ENCODE measurements at places on chromosomes 13 and 19.

GRCh38 chr13:49533591-49534269 is 38.0 kb downstream of the PHF11 start:
- no peak for DNase-seq

DNA sequence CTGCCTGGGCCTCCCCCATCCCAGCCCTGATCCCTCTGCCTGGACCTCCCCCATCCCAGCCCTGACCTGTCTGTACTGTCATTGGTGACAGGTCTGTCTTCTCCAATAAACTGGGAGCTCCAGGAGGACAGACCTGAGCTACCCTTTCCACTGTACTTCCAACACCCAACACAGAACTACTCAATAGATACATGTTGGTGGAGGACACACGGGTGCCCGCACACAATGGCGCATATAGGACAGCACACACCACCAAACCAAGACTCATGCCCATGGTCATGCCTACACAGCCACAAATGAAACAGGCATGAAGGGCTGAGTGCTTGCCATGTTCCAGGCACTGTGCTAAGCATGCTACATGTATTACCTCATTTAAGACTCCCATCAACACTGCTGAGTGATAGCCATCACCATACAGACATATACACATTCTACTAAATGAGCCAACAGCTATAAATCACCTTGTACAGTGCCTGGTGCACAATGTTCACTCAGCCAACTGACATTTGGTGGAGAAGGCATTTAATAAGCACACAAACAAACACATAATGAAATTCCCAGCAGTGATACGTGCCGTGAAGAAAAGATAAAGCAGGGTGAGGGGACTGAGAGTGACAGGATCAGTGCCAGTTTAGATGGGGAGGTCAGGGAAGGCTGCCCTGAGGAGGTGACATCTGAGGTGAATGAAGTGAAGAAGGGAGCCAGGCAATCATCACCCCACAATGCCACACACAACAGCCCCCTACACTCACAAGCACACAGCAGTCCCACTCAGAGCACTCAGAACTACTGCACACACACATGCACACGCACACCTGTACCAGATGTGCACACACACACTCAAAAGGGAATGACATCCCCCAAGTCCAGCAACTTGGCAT is 857 bp downstream of the POU2F2 start:
- DNase-seq: no peak

- peak; percentile 7 for DNase-seq
These were observed 2662.4 kb upstream of the PCDH20 start for GRCh38 chr13:64078025-64078424.

DNA sequence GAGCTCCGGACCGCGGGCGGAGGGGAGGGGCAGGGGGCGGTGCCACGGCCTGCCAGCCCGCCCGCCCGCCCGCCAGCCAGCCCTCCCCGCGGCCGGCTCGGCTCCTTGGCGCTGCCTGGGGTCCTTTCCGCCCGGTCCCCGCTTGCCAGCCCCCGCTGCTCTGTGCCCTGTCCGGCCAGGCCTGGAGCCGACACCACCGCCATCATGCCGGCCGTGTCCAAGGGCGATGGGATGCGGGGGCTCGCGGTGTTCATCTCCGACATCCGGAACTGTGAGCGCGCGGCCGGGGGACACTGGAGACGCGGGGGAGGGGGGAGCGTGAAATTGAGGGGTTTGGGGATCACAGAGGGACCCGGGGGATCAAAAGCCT is at the start of gene AP2A1:
Gene AP2A1 (plus strand): TSS at position 72 of the 370 bp plus-strand sequence. CDS start 133 bp downstream, at position 205.
- DNase-seq: no peak

- no peak for DNase-seq
These were observed 692 bp downstream of the ZNF234 start for GRCh38 chr19:44142059-44142433.

- DNase-seq: peak; percentile 17
These were observed 539 bp downstream of the PLD3 start for GRCh38 chr19:40348961-40349507.

DNA sequence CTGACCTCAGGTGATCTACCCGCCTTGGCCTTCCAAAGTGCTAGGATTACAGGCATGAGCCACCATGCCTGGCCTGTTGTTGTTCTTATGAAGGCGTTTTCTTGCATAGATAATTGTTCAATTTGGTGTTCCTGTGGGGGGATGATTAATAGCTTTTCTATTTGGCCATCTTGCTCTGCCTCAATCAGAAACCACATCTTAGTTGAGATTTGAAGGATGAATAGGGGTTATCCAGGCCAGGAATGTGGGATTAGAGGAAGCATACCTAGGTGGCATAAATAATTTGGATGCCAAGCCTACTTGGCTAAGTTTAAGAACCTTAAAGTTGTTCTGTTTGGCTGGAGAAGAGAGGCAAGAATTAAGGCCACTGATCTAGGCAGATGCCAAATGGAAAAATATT is 44.4 kb downstream of the CCNA1 start:
- DNase-seq: no peak

DNA sequence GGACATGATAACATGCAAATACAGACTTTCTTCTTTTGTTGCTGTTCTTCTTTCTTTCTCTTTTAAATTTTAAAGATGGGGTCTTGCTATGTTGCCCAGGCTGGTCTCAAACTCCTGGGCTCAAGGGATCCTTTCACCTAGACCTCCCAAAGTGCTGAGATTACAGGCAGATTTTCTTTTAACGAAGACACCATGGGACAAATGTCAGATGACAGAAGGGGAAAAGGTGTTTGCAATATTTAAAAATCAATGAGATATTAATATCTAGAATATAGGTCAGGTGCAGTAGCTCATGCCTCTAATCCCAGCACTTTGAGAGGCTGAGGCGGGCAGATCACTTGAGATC is 3.7 kb upstream of the RYR1 start:
- no peak for DNase-seq

- peak; percentile 8 for DNase-seq
These were observed 2.5 kb upstream of the KEAP1 start for GRCh38 chr19:10505583-10506229.

DNA sequence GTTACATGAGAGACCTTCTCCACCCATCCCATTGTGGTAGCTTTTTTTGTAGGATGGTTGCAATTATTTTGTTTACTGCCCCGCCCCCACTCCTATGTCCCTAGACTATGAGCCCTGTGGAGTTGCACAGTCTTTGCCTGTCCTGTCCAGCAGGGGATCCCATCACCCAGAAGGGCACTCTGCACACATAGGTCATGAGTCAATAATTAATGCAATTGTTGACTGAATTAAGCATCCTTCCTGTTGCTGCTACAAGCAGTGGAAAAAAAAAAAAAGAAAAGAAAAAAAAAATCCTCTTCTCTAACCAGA is 14.2 kb downstream of the C19orf81 start:
- no peak for DNase-seq

DNA sequence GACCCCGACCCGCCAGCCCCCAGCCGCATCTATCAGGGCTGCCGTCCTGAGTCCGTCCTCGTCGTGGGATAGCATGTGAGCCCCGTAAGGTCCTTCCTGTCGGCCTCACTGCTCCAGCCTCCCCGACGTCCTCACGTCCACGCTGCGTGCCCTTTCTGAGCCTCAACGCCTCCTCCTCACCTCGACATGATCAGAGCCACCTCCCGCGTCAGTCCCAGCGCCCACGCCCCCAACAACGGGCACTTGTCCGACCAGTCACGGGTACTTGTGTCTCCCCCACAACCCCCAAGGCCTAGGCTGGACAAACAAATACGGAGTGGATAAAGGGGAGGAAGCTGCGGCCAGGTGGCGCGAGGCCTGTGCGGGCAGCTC is 665 bp downstream of the ZNF497 start:
- peak; percentile 23 for DNase-seq

- no peak for DNase-seq
These were observed 33.6 kb upstream of the NANOS3 start for GRCh38 chr19:13843104-13843921.

DNA sequence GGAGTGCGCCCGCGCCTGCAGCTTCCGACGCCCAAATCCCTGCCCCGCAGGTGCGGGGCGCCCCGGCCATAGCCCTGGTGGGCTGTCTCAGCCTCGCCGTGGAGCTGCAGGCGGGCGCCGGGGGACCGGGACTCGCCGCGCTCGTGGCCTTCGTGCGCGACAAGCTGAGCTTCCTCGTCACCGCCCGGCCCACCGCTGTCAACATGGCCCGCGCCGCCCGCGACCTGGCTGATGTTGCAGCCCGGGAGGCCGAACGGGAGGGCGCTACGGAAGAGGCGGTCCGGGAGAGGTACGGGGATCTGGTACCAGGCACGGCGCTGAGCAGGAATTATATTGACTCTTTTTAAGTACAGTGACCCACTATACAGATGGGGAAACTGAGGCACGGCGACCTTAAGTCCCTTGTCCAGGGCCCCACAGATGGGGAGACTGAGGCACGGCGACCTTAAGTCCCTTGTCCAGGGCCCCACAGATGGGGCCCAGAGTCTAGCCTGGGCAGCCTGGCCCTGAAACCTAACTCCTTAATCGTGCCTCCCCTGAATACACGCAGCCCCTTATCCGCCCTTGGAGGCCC is 586 bp downstream of the MRI1 start:
- DNase-seq: no peak

DNA sequence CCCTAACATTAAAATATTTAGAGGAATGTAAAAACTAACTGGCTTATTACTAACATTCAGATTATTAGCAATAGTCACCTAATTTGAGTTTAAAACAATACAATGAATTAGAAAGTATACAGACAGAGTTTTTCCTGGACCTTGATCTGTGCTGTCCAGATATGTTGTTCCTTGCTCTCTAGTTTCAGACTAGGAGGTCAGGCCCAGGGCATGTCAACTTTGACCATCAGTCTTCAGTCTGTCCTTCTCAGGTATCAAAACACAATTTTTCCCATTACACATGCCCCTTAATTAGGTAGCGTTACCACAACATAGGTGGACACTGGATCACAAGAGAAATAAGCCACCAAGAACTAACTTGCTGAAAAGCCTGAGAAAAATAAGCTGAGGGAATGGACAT is 197.0 kb downstream of the MAB21L1 start:
- DNase-seq: no peak

DNA sequence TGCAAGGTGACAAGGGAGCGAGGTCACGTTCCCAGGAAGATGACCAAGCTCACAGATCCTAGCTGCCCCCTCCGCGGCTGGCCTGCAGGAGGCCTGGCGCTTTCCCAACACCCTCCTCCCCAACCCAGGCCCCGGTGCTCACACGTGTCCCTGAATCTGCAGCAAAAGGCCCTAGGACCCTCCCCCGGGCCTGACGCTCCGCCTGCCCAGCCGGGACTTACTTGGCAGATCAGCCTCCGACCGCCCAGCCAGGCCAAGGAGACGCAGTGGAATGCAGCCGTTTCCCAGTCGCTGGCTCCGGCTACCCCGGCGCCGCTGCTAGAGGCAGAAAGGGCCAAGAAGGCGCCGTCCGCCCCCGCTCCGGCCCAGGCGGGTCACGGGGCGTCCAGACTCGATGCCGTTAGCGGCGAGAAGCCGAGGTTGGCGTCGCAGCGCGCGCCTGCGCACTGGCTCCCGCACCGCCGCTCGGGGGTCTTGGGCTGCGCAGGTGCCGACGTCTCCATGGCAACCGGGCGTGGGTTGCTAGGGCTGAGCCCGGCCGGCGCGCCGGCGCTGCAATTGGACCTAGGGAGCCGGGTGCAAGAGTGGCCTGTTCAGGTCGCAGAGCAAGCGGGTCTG is at the start of gene PNMA8A:
Gene PNMA8A (minus strand): TSS at position 448 of the 618 bp plus-strand sequence. CDS start 528 bp downstream, outside the sequence.
- DNase-seq: peak; percentile 69

GRCh38 chr13:25286308-25286968 is 850 bp downstream of the MTMR6 start:
- no peak for DNase-seq

DNA sequence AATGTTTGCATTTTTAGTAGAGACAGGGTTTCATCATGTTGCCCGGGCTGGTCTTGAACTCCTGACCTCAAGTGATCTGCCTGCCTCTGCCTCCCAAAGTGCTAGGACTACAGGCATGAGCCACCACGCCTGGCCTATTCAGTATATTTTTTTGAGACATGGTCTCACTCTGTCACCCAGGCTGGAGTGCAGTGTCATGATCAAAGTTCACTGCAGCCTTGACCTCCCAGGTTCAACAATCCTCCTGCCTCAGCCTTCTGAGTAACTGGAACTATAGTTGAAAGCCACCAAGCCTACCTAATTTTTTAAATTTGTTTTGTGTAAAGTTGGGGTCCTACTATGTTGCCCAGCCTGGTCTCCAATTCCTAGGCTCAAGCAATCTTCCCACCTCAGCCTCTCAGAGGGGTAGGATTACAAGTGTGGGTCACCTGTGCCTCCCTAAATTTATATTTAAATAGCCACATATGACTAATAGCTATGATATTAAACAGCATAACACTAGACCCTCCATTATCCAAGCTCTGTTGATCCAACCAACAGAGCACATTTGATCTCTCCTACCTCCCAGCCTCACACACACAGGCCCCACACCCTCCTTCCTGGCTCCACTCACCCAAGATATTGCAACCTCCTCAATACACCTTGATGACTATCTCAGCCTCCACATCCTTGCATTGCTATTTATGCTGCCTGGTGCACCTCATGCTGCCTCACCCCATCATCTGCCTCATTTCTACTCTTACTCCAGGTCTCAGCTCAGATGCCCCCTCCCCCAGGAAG is 2.1 kb upstream of the CEACAM19 start:
- DNase-seq: no peak

- no peak for DNase-seq
These were observed 150.0 kb downstream of the KLF12 start for GRCh38 chr13:73984201-73984600.

GRCh38 chr13:96822895-96823294 is 171.4 kb downstream of the OXGR1 start:
- DNase-seq: no peak

Measured in NCI-H446 treated with DMSO at 0.1 percent for 48 hours (cell line).